ENCODE measurements at places on chromosomes 7 and 10. TPM values are rescaled to one million over a fixed set of nuclear protein-coding genes. Genes with fewer than 3 reads are reported as not detected.

Gene CALY
- total RNA-seq = not detected

GRCh38 chr10:133474665-133475424 lies 21.1 kb downstream of the SCART1 start:
- H3K4me1 ChIP-seq = no peaks in the 10 kb centered on the region
- H3K27me3 ChIP-seq = no peaks in the 10 kb centered on the region
- H3K27ac ChIP-seq = no peak overlapping the region
- H3K4me3 ChIP-seq = no peak overlapping the region

- peaks cover 11% of the 10 kb centered on the region for H3K27me3 ChIP-seq
- no peak overlapping the region for H3K27ac ChIP-seq
- H3K4me1 ChIP-seq = no peaks in the 10 kb centered on the region
- no peak overlapping the region for H3K4me3 ChIP-seq
- no peaks in the 10 kb centered on the region for H3K36me3 ChIP-seq
- no peak for DNase-seq
Measured at GRCh38 chr10:93751832-93752231, 5.9 kb upstream of the LGI1 start.

GRCh38 chr7:88599528-88599927 lies 160.0 kb upstream of the ZNF804B start:
- no peak overlapping the region for H3K4me3 ChIP-seq
- H3K27ac ChIP-seq = no peak overlapping the region
- H3K4me1 ChIP-seq = no peaks in the 10 kb centered on the region
- H3K36me3 ChIP-seq = no peaks in the 10 kb centered on the region
- H3K27me3 ChIP-seq = no peaks in the 10 kb centered on the region
- no peak for DNase-seq

GRCh38 chr10:22856444-22857074 lies 71.3 kb upstream of the ARMC3 start:
- no peaks in the 10 kb centered on the region for H3K36me3 ChIP-seq
- no peak for DNase-seq
- no peaks in the 10 kb centered on the region for H3K4me1 ChIP-seq
- no peak overlapping the region for H3K4me3 ChIP-seq

- H3K27ac ChIP-seq = no peak overlapping the region
- H3K4me3 ChIP-seq = no peak overlapping the region
- H3K36me3 ChIP-seq = no peaks in the 10 kb centered on the region
Measured at GRCh38 chr7:90225181-90225580, 13.6 kb downstream of the STEAP2 start.

All from left lung (tissue), 14 donors.